ENCODE measurements at places on chromosomes 1 and 21.
A peak's percentile ranks its signal among the peaks of the same experiment; 100 is the strongest.

GRCh38 chr1:221334062-221334461, 407.8 kb downstream of the DUSP10 start:
- DNase-seq: no peak

GRCh38 chr21:39441502-39442475, 3.8 kb downstream of the LCA5L start:
- DNase-seq: peak; percentile 64

DNA sequence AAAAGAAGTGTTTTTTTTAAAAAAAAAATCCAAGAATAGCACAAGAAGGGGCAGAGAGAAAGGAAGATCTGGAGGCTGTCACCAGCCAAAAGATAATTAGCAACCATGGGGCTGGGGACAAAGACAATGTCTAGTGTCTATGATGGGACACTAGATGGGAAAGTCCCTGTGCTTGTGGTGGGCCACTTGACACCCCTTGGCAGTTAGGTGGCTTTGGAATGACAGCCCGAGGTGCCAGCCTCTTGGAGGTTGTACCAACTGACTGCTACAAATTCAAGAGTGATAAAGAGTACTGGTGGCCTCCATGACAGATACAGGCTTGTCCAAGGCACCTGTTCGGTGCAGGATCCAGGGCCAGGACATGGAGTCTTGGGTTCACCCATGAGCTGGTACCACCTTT, 21.6 kb downstream of the ATP2B4 start:
- DNase-seq: no peak

GRCh38 chr1:64984106-64984505, 17.8 kb upstream of the JAK1 start:
- no peak for DNase-seq

- peak; percentile 85 for DNase-seq
These were observed 825 bp downstream of the DCAF8 start for GRCh38 chr1:160261556-160261892.

- DNase-seq: no peak
These were observed 71.6 kb downstream of the ELAVL4 start for GRCh38 chr1:50180367-50180766.

DNA sequence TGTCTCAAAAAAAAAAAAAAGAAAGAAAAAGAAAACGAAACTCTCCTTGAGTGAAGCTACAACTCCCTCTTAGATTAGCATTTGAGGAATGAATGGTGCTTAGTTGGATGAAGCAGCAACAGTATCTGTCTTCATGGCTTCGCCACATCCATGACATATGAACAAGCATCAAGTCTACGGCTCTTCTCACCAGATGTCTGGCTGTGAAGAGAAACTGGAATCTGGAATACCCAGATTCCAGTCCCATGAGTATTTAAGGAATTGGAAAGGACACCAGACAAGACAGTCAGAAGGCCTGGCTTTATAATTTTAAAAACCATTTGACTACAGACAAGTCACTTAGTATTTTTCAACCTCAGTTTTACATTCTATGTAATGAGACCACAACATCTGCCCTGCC, 38.0 kb upstream of the TADA1 start:
- no peak for DNase-seq

GRCh38 chr1:215084621-215085020, 2.1 kb downstream of the KCNK2 start:
- DNase-seq: peak; percentile 17

- peak; percentile 97 for DNase-seq
These were observed 953 bp upstream of the NDUFS2 start for GRCh38 chr1:161200992-161201835.

- DNase-seq: peak; percentile 98
These were observed 30.0 kb upstream of the S100A7 start for GRCh38 chr1:153490272-153491051.

DNA sequence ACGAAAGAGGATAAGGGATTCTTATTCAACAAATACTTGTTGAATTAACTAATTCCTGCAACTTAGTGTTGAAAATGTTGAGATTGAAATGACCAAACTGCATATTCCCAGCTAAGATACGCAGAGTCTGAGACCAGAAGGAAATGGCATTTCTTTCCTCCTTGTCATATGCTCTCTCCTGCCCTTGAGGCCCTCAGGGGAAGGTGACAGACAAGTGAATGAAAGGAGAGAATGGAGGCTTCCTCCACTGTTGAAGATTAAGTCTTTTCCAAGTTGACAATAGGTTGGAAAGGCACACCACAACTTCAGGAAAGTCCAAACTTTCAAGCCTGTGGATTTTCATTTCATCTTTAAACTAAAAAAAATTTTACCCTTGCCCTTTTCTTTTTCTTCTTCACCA, 3.1 kb upstream of the ZNF697 start:
- DNase-seq: no peak

DNA sequence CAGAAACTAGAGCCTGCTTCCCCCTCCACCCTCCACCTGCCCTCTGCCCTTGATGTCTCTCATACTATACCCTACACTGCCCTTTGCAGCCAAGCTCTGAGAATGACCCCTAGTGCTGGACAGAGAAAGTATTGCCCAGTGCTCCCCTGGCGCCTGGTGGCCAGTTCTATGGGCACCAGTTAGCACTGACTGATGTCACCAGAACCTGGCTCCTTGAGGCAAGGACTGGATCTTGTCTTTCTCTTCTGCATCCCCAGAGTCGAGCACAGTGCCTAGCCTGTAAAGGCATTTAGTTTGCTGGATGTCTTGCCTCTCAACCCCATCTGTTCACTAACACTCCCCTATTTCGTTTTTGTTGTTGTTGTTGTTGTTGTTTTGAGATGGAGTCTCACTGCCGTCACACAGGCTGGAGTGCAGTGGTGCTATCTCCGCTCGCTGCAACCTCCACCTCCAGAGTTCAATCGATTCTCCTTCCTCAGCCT, 5.9 kb downstream of the PHLDA3 start:
- peak; percentile 44 for DNase-seq

GRCh38 chr21:36555199-36555800, 75.4 kb upstream of the CLDN14 start:
- DNase-seq: no peak
